Activated CD8-positive, alpha-beta memory T cell treated with anti-CD3 and anti-CD28 coated beads, Interleukin-2, amount 50 U/mL, for 4 hours (primary cell): ENCODE measurements at places on chromosomes 5 and 9.

- DNase-seq = no peak
Observed at GRCh38 chr5:10936081-10936855, 175.2 kb upstream of the DAP start.

DNA sequence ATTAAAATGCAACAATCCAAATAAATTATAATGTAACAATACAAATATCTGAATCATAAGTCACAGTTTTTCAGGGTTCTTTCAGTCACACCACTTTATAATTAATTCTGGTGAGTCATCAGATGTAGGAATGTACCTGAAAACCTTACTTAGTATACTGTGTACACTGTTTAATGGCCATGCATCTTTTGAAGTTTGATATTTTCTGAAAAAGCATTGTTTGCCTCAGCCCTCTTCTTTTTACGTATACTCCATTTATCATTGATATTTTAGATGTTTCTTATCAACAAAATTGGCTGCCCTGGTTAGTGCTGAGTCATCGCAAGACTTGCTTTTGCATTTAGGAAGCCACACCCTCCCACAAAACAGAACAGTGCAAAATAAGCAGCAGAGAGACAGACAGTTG lies 218.6 kb downstream of the PJA2 start:
- no peak for DNase-seq

DNA sequence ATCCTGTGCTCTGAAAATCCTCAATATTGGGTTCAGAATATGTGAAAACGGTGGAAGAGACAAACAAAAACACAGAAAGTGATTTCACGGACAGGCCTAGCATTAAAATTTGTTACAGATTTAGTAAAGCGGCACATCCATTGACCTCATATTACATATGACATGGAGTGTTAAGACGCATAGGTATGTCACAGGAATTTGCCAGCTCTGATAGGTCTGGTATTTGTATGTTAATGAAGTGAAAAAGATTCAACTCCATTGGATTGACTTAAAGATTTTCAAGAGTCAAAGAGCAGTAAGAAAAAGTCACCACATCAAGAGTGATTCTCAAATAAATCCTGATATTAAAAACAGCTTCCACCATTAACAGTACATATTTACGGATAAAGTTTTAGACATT lies 396.5 kb upstream of the SEMA6A start:
- no peak for DNase-seq

DNA sequence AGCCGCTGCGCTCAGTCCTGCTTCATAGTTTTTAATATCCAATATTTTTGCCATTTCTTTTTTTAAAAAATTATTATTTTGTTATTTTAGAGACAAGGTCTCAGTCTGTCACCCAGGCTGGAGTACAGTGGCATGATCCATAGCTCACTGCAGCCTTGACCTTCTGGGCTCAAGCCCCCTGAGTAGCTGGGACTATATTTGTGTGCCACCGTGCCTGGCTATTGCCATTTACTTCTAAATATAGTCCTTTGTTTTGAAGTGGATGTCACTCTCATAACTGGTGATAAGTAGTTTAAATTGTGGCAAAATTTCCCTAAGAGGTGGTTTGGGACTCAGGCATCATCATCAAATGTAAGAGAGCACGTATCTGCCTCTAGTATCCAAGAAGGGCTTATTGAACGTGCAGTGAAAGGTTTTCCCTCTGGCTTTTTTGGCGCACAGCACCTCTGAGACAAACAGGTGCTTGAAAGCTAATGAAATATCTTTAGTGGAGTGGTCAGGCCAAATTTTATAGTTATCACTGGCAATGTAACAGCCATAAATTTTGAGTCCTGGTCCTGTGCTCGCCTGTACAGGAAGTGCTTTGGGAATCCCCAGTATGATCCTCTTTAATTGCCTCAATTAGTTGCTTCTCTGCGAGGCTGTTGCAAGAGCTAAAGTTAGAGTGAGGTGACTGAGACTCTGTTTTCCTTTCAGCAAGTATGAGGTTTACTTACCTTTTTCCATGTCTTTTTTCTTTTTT lies 14.8 kb downstream of the STXBP1 start:
- DNase-seq = no peak

DNA sequence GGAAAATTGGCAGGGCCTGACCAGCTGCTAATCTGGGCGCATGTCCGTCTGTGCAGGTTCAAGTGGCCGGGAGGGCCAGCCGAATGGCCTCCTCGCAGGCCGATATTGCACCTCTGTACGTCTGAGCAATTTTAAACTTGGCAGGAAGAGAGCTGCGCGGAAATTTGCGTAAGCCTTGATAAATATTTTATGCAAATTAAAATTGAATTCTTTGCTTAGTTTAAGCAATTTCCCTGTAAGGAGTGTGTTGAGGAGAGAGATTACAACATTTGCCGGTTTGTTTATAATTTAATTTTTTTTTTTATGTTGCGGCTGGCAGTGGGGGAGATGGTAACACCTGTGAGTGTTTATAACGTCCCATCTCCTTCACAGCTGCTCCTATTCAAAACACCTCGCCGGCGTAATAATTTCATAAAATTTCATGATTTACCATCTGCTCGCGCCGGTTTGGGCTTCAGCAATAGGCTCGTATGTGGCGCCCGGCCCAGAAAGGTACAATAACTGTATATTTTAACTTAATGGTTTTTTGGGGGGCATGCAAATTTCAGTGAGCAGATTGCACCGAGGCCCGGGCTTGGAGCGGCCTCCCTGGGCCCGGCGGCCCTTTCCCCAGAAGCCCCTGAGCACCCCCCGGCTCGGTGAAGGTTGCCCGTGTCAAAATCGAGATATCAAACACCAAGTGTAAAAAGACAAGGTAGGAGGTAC lies 269.4 kb upstream of the MVB12B start:
- no peak for DNase-seq

- no peak for DNase-seq
Observed at GRCh38 chr5:34582371-34582770, 73.8 kb upstream of the RAI14 start.

DNA sequence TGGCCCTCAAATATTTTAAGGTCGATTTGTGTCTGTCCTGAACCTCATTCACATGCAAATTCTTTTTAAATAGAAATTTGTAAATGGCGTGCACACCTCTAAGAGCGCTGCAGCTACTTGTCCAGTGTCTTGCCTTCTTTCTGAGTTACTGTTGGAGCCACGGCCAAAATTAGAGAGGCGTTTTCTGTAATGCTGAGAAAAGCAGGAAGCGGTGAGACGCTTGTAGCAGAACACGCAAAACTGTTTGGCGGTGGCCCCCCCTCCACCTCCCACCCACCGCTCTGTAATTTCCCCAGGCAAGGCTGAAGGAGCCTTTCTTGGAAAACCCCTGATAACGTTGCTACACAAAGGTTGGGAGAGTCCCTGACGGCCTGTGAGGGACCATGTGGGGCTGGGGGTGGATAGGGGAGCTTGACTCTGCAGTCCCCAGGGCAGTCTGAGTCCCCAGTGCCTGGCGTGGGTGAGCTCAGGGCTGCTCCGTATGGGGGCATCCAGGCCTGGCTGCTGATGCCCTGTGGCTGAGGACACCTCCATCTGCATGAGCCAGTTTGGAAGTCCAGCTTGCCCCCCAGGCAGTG lies 96.5 kb downstream of the GADD45G start:
- DNase-seq = peak; percentile 50

DNA sequence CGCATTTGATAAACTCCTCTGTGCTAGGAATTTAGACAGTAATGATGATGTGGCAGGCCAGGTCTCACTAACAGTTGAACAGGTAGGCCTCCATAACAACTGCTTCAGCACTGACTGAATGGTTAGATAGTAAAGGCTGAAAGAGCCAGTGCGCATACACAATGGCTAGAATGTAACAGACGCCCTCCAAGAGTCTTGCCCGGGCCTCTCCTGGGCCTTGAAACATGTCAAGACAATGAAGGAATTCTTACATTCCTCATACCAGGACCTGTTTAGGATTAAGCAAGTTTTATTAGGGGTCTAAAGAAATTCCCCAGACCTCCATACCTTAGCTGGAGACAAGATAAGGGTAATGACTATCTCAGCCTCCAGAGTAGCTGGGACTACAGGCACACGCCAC lies 6.7 kb upstream of the BICD2 start:
- DNase-seq = no peak

- DNase-seq = no peak
Observed at GRCh38 chr5:107605596-107606125, 65.1 kb downstream of the EFNA5 start.

DNA sequence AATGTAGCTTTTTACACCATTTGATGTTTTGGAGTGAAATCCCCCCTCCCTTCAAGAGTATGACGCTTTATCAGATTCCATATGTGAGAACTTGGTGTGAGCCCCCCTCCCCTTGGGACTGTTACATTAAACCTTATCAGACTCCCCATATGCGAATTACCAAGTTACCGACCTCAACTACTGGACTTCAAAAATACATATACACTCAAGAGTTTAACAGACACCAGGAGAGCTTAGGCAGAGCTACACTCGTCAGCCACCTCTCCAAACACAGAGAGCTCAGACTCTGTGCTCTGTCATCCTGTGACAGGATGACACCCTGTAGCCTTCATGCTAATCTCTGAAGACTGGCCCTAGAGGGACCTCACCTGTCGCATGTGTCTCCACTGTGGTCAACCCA lies 50.2 kb downstream of the FAM114A2 start:
- DNase-seq = no peak

GRCh38 chr9:2800394-2801179 lies 43.3 kb downstream of the PUM3 start:
- DNase-seq = no peak

DNA sequence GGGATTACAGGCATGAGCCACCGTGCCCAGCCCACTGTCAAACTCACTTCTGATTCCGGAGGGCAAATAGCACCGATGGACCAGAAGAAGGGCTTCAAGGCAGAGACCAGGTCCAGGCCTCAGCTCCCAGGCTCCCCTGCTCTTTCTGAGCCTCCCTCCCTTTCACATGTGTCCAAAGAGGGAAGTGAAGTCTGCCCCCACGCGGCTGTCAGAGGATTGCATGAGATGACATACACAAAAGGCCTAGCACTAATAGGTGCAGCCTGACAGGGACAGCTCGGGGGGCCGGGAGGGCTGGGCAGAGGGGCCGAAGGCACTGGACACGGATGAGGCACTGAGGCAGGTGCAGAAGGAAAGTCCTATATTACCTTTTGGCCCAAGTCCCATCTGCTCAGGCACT lies 16.1 kb downstream of the FBP1 start:
- DNase-seq = no peak

- no peak for DNase-seq
Observed at GRCh38 chr9:85941966-85942912, 1.3 kb downstream of the NAA35 start.

DNA sequence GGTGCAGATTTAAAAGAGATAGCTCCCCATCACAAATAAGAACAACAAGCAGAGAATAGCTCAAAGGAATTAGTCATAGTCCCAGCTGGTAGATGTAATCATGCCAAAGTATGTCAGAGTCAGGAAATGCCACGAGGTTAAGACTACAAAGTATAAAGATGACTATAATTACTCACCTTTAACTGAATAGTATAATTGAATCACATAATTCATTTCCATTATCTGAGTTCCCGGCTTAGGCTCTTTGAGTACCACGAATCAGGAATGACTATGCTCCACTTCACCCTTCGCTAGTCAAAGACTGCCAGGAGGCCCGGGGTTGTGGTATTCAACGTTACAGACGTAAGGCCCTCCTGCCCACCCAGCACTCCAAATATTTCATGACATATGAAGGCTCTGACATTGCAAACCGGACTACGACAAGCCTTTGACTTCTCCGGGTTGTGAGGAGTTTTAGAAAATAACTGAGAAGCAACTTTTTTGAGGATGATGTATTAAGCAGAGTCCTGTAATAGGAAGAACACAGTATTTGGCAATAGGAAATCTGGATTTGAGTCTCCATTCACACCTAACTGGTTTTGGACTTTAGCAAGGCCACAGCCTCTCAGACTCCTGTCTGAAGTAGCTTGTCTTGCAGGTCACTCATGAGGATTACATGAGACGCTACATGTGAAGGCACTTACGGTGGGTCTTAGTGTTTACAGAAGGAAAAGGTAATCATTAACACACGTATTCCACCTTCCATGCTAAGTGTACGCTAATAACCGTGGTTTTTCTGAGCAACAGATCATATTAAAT lies 64.6 kb downstream of the ENC1 start:
- no peak for DNase-seq

DNA sequence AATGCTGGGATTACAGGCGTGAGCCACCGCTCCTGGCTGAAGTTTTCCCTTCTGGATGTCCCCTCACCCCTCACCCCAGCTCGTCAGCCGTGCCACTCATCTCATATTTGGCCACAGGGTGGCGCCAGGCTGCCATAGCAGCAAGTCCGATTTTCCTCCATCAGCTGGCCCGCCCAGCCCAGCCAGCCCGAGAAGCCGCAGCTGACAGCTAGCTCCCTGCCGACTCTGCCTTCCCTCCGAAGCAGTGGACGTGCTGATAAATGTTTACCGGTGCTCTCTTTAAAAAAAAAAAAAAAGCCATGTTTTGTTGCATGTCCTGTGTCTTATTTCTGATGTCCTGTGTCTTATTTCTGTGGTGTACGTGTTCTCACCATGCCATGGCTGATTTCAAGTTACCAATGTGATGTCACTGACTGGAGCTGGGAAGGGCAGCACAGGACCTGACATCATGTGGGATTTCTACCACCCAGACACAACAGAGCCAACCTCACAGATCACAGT lies 58.3 kb downstream of the PFDN1 start:
- DNase-seq = peak; percentile 77

DNA sequence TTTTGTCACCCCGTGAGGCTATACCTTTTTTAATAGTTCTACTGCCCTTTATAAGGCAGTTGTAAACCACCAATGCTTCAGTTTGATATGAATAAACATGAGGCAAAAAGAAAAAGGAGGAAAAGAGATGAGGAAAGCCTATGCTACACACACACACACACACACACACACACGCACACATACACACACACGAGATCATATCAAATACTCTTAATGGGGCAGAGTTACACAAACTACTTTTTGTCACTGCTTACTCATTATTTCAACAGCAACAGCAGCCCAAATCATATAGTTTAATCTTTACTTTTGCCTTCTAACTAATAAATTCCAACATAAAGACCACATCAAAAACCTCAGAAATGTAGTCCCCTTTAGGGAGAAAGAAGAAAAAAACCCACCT lies 116.8 kb upstream of the PAM start:
- DNase-seq = no peak

DNA sequence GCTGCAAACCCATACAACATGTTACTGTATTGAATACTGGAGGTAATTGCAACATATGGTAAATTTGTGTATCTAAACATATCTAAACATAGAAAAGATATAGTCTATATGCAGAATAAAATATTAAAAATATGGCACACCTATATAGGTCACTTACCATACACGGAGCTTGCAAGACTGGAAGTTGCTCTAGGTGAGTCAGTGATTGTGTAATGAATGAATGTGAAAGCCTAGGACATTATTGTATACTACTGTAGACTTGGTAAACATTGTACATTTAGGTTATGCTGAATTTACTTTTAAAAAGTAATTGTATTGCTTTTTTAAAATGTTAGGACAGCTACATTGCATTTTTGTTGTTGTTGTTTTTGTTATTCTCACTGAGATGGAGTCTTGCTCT lies 968.8 kb downstream of the TLE1 start:
- no peak for DNase-seq

GRCh38 chr5:31530541-31531265 lies 1.2 kb downstream of the DROSHA start:
- no peak for DNase-seq
